ENCODE measurements at places on chromosomes 1 and 21.

DNA sequence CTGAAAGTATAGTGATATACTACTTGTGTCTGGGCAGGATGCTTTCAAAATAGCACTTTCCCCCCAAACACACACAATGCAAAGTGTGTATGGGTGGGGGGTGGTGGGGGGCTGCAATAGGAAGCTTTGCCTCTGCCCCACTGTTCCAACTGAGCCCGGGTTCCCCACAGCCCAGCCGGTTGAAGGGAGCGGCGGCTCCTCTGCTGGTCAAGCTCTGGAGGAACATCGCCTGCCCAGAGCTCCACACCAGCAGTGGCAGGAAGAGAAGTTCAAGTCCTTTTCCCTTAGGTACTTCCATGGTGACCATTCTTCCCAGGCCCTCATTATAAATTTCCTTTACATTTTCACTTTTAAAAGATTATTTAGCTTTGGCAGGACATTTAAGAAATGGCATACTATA lies 74.9 kb downstream of the CAPZB start:
- peaks cover 35% of the 10 kb centered on the region for H3K36me3 ChIP-seq
- no peak for DNase-seq
- H3K4me1 ChIP-seq, result peaks cover 13% of the 10 kb centered on the region
- H3K27ac ChIP-seq, result no peak overlapping the region
- H3K4me3 ChIP-seq, result no peak overlapping the region
- no peaks in the 10 kb centered on the region for H3K27me3 ChIP-seq

GRCh38 chr1:183339556-183340167 lies 78.5 kb downstream of the NMNAT2 start:
- no peaks in the 10 kb centered on the region for H3K36me3 ChIP-seq
- H3K27ac ChIP-seq, result no peak overlapping the region
- H3K4me1 ChIP-seq, result no peaks in the 10 kb centered on the region
- DNase-seq, result no peak
- no peak overlapping the region for H3K4me3 ChIP-seq

GRCh38 chr1:42279055-42279454 lies 56.0 kb downstream of the FOXJ3 start:
- no peaks in the 10 kb centered on the region for H3K27me3 ChIP-seq
- peaks cover 23% of the 10 kb centered on the region for H3K4me1 ChIP-seq
- H3K4me3 ChIP-seq, result no peak overlapping the region
- no peak overlapping the region for H3K27ac ChIP-seq
- peaks cover 14% of the 10 kb centered on the region for H3K36me3 ChIP-seq

DNA sequence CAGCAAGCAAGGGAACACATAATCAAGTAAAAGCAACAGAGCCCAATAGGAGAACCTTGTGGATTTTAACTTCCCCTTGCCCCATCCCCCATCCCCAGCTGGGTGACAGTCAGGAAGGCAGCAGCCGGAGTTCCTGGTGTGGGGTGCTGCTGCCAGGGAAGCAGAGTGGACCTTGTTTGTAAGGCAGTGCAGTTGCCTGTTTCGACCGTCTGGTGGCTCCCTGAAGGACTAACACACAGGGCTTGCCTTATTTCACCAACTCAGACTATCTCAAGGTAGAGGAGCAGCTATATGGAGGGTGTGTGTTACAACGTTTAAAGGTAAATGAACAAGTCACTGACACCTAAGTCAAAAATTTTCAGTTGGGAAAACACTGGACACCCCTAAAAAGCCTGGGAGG lies 6.6 kb downstream of the KRTAP10-8 start:
- peaks cover 41% of the 10 kb centered on the region for H3K36me3 ChIP-seq
- peak overlapping the region; percentile 42 for H3K4me3 ChIP-seq
- H3K27me3 ChIP-seq, result peaks cover 4% of the 10 kb centered on the region
- peaks cover 33% of the 10 kb centered on the region for H3K4me1 ChIP-seq
- peak overlapping the region; percentile 73 for H3K27ac ChIP-seq
